ENCODE measurements at places on chromosomes 1 and 21.

- no peak for DNase-seq
These were observed 1.1 kb downstream of the CLCN6 start for GRCh38 chr1:11807133-11807532.

DNA sequence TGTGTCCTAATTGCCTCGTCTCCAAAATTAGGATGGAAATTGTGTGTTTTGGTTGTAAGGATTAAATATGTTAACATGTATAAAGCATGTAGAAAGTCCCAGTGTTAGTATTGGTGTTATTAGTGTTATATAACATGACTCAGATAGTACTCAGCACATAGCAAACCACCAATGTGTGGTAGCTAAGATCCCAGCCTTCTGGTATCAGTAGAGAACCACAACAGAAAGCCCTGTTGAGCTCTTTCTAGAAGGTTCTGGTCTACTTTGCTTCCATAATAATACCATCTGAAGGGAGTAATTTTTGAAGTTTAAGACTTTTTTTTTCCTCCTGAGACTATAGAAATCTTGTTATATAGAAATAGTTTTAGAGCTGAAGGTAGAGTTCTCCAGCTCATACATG, 259.3 kb upstream of the SGIP1 start:
- no peak for DNase-seq

- DNase-seq: no peak
These were observed 20.3 kb downstream of the PDC start for GRCh38 chr1:186440584-186440983.

GRCh38 chr1:244974106-244974505, 109.8 kb upstream of the HNRNPU start:
- DNase-seq: no peak

- no peak for DNase-seq
These were observed 8.2 kb upstream of the LEMD1 start for GRCh38 chr1:205429762-205430695.

- no peak for DNase-seq
These were observed 572 bp downstream of the CYB5RL start for GRCh38 chr1:54199151-54199764.

- no peak for DNase-seq
These were observed 19.0 kb upstream of the LUZP1 start for GRCh38 chr1:23187637-23188036.

- no peak for DNase-seq
These were observed 277.0 kb downstream of the MRPL39 start for GRCh38 chr21:25330266-25330665.

GRCh38 chr1:143643148-143643885, 328.5 kb downstream of the FAM72C start:
- no peak for DNase-seq

GRCh38 chr1:175918364-175918801, 175.0 kb upstream of the TNR start:
- no peak for DNase-seq

DNA sequence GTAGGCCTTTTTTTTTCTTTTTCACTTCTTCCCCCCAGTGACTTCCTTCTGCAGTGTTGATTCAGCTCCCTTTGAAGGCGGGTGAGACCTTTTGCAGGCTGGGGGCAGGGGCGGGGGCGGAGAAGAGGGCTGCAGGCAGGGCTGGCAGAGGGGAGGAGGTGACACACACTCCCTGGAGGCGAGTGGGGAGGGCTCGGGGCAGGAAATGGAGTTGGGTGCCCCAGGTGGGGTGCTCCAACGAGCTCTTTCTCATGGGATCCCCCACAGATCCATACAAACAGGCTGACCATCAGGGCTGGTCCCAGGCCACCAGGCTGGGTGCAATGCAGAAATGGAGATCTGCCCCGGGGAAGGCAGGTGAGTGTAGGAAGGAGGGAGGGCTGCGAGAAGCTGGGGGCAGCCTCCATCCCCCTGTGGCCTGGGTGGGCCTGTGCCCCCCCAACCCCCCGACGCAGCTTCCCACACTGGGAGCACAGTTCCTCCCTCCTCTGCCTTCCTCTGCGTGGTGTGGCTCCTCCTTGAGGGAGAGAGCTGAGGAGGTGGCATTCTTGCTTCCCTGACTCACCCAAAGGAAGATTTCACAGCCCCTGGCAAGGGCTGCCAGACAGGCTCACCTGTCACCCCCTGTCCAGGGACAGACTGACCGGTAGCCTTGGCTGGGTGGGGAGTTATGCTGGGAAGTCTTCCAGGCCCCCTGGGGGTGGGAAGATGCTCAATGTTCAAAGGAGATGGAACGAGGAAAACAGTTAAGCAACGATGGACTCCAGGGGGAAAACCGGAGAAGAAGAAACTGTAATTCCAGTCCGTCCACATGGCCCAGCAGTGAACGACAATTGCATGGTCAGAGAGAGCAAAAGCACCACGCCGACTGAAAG, 7.1 kb upstream of the ITGB2 start:
- no peak for DNase-seq

- no peak for DNase-seq
These were observed 20.5 kb upstream of the ST3GAL3 start for GRCh38 chr1:43686801-43687200.

DNA sequence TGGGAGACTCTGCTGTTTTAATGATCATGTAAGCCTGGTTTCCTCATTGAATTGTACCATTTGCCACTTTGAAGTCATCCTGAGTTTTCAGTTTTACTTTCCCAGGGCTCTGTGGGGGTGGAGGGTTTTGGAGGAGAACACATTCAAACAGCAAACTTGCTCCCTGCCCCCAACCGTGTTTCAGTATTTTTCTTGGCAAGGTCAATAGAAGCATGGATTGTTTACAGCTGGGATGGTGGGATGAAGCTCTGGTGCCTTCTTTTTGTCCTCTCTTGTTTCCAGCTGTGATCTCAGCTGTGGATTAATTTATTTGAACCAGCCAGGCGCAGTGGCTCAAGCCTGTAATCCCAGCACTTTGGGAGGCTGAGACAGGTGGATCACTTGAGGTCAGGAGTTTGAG, 54.3 kb upstream of the SERBP1 start:
- no peak for DNase-seq

DNA sequence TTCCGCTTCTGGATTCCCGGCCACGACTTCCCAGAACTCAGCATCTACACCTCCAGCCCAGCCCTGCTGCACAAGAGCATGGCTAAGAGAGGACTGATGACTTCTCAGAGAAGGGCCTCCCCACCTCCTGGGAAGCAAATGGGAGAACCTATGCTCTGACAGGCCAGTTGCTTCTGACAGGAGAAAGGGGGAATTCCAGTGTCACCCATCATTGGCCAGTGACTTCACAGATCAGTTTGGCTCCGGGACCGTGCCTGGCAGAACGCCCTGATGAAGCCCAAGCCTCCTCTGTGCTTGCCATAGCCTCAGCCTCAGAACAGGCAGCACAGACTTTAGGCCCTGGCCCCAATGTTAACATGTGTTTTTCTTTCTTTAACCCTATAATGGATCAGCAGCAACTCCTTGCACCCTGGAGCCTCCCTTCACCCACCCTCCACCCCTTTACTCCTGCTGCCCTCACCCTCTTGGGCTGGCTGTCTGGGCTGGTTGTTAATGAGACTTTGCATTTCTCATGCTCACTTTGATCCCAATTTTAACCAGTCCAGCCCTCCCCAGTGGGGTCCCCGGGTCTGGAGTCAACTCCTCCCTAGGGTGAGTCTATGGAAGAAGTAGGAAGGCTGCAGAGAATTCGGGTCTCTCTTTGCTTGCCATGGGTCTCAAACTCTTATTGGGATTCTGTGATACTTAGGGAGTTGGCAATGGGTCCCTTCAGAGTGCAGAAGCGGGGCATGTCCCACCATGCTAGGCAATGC, 42.7 kb upstream of the SLC30A1 start:
- no peak for DNase-seq

- no peak for DNase-seq
These were observed 86.3 kb downstream of the NKAIN1 start for GRCh38 chr1:31153423-31153822.

DNA sequence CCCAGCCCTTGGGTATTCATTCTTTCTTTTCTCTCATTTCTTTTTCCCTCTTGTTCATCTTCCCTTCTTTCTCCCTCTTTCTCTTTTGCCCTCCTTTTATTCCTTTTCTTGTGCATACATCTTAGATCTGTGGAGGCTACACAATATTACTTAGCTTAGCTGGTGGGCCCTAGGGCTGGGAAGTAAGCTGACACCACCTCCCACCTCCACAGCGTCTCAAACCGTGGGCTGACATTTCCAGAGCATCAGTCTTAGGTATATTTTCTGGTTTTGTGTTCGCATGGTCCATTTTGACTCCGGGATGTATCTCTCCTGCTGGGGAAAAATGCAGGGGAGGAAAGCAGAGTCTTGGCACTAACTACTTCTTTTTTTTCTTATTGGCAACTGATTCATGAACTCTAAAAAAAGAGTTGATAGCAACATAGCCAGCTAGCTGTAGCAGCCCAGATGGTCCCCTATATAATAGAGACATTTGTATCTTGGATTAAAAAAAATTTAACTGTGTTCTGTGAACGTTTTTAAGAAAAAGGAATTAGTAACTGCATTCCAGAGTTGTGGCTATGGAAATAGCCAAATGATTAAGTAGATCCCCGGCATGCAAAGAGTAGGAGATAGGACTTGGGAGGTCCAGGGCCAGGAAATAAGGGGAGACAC, 15.5 kb downstream of the CNIH3 start:
- DNase-seq: no peak

GRCh38 chr21:14825514-14825974, 239.3 kb downstream of the NRIP1 start:
- DNase-seq: no peak

- DNase-seq: no peak
These were observed 95.6 kb upstream of the TSPAN2 start for GRCh38 chr1:115184951-115185331.

GRCh38 chr1:92483610-92484471, 2.9 kb downstream of the GFI1 start:
- no peak for DNase-seq

GRCh38 chr1:112911506-112912220, 44.3 kb downstream of the SLC16A1 start:
- DNase-seq: no peak

DNA sequence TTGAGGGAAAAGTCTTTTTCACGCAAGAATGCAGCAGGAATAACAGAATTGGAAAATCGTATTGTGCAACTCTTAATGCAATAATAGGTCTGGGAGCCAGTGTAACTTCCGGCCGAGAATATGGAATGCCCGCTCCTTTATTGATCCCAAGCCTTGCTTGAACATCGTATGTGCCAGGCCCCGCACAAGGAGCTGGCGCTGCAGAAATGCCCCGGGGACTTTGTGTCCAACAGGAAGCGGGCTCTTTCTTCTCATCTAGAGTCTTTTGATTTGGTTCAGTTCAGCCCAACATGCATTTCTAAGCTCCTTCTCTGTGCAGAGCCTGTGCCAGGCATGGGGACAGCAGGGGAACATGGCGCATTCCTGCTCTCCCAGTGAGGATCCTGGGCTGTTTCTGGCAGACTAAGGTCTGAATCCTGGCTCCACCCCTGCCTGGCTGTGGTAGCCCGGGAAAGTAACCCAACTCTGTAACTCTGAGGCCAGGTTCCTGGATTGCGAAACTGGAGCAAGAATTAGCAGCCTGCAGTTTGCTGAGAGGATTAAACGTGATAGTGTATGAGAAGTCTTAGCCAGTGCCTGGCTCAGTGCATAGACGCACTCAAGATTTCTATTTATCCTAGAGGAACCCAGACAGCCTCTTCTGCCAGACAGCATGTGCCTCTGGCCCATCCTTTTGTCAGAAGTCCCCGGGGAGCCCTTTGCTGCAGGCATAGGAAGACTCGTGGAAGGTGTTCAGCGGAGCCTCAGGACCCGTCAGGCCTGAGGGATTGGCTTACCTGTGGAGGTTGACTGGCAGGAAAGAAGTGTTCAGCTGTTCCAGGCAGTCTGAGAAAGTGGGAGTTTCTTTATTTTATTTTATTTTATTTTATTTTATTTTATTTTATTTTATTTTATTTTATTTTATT, 987 bp upstream of the CDCP2 start:
- DNase-seq: peak; percentile 59

GRCh38 chr1:119778886-119779560, 10.3 kb upstream of the HMGCS2 start:
- no peak for DNase-seq

GRCh38 chr1:173017792-173018191, 32.9 kb downstream of the TNFSF18 start:
- DNase-seq: no peak

DNA sequence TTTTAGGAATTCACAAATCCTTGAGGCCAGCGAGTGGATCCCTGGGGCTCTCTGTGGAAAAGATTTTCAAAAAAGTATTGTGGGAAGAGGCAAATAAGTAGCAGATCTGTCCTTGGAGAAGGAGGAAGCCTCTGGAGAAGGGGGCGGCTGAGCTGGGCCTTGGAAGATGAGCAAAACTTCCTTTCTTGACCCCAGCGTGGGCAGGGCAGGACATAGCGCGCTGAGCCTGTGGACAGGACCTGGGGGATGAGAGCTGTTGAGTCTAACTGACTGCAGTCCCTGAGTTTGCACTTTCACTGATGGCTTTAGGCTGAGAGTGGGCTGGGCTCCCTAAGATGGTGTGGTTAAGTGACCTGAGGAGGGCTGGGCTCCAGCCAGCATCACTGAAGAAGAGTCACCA, 170.2 kb upstream of the GALNT2 start:
- DNase-seq: no peak

GRCh38 chr1:42279055-42279454, 56.0 kb downstream of the FOXJ3 start:
- DNase-seq: no peak

DNA sequence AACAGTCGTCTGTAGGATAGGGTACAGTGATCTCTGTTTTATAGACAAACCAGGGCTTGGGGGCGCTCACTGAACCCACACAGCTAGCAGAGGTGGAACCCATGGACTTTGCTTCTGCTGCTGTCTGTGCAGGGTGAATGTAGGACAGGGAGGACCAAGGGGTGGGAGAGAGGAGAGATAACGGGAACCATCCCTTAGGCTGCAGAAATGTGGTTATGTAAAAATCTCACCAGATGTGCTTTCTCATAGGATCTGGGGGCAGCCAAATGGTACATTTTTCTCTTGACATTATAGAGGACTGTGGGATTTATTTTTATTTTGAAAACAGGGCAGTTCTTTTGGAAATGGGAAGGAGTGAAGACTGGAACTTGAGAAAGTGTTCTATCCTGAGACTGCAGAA, 8.7 kb downstream of the NFASC start:
- DNase-seq: no peak

- DNase-seq: no peak
These were observed 35.7 kb upstream of the AGL start for GRCh38 chr1:99814373-99814900.

All from D721Med (cell line).